ENCODE measurements at places on chromosomes 4 and X.
A peak's percentile ranks its signal among the peaks of the same experiment; 100 is the strongest.

- DNase-seq: peak; percentile 5
These were observed 58.4 kb upstream of the COX18 start for GRCh38 chr4:73127839-73128453.

DNA sequence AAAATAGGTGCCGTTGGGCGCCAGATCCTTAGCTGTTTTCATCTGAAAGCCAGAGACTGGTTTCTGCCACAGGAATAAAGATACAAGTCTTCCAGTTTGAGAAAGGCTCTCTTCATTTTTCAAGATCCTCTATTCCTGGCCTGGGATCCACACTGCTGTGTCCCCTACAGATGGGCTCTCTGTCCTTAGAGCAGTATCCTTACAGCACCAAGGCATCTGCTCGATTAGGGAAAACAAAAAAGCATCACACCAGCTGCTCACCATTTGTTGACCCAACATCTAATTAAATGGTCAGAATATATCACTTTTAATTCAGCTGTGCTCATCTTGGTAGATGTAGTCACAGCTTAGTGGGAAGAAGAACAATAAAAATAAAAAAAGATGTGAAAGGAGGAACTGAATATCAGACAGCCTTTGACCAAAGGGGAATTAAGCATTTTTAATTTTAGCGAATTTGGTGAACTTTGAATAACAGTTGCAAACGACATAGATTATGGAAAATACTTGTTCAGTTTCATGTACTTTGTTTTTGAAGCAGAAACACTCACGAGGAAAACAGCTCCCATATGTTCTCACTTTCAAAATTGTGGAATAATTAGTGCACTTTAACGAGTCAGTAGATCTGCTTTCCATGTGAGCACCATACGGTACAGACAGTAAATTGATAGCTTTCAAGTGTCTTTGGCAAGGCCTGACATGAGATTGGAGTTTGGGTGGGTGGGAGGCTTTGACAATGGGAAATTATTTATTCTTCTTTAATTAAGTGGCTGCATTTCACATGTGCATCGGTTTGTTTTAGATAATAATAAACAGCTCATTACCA is 148.4 kb upstream of the CLNK start:
- no peak for DNase-seq

DNA sequence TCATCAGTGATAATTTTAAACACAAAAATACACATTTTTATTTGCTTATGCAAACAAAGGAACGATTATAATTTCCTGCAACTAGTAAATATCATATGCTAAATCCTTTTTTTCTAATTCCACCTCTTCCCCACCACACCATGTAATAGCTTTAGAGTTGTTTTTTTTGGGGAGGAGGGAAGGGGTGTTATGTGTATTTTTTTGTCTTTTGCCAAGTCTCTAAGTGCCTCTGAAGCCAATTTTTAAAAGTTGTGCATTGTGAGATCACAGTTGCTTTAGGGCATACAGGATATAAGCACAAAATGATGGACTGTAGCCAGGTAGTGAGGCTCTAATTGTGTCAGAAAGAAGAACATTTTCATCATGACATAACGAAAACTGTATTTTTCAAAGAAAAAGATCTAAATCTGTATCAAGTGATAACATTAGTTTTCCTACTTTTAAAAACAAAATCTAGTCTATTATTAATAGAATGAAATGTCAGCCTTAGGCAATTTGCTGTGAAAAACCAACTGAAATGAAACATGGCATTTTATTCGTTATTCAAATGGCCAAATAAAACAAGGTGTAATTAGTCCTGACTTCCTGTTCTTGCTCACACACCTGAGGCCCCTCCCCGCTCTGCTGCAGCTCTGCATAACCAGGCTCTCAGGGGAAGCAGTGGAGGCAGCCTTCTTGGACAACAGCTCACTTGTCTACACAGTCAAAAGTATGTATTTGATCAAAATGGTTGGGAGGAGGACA is 157.4 kb downstream of the PALLD start:
- no peak for DNase-seq

DNA sequence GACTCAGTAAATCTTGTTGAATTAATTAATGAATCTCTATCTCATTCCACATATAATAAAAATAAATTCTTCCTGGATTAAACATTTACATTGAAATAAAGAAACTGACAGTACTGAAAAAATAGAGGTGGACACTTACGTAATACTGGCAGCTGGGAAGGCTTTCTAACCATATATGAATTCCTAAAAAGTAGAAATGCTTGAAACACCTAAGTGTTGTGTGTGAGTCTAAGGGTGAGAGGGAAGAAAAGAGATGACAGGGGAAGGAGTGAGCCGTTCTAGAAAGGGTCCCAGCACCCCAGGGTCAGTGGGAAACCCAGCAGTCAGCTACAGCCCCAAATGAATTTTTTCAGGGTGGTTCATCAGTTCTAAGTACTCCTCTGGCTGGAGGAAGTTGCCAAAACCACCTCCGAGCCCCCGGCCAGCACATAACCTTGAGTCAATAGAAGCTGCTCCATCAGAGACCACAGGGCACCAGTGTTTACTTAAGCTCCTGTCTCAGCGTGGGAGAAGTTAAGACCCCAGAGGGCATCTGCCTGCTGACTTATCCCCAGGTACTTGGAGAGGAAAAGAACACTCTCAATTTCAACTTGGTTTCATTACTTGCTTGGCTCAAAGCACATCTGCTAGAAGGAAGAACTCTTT is 18.3 kb downstream of the GAB3 start:
- peak; percentile 74 for DNase-seq

DNA sequence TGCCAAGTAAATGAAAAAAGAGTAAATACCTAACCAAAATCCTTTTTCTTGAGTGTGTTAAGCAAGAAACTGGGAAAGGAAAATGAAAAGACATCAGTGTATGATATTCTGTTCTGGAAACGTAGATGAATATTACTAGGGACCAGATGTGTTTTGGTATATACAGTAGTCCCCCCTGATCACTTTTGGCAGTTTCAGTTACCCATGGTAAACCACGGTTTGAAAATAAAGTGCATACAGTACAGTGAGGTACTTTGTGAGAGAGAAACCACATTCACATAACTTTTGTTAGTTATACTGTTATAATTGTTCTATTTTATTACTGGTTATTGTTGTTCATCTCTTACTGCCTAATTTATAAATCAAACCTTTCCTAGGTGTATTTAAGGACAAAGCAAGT is 250.9 kb downstream of the TENM3 start:
- DNase-seq: no peak

DNA sequence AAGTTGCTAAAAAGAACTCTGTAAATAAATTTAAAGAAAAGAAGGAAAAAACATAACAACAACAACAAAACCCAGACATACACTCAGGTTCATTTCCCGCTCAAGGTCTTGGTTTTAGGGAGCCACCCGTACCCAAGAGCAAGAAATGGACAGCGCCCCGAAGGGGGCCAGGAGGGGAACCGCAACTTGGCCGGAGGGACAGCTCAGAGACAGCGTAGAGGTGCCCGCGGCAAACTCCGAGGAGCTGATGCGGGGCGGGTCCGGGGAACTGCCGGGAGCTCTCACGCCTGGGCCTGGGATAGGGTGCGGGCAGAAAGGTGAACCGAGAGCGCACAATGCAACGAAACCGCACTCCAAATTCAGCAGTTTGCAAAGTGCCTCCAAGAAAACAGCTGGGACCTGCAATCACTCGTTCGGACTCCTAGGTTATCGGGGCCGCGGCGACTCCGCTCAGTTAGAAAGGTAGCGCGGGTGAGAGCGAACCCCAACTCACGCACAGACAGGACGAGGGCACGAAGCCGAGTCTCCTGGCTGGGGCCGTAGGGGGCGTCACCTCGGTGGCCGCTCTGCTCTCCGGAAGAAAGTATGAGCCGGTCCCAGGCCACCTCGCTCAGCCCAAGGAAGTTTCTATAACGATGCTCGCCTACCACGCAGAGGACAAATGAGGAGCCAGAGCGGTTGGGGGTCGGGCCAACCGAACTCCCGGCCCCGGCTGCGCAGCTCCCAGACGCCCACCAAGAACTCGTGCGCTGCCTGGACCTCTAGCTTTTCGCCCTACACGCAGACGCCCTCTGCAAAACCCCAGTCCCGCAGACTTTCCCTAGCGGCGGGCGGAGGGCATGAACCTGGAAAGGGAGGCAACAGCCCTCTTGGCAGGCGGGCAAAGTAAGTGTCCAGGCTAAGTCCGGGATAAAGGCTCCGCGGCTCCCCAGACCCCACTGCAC is 1.4 kb downstream of the NDNF start:
- no peak for DNase-seq

DNA sequence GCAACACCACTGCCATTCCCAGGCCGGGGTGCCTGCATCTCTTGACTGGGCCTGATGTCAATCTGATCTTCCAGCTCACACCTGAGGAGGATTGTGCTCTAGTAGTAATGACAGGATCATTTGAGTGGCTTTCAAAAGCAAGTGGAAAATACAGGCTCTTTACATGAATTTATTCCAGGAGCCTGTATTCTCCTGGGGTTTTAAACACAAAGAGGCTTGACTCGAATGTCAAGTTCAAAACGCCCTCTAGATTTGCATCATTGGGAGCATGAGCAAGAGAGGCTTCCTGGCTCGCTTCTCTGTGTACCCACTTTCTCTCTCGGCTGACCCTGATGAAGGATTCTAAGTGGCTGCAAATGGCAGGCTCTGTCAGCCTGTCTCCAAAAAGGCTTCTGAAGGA is 199.5 kb upstream of the PUDP start:
- no peak for DNase-seq

GRCh38 chrX:150119323-150119722 is 181.0 kb upstream of the EOLA2 start:
- no peak for DNase-seq

- DNase-seq: no peak
These were observed 1976.2 kb upstream of the IGFBP7 start for GRCh38 chr4:59086410-59086809.

GRCh38 chr4:171876636-171877035 is 63.4 kb downstream of the GALNTL6 start:
- DNase-seq: no peak

DNA sequence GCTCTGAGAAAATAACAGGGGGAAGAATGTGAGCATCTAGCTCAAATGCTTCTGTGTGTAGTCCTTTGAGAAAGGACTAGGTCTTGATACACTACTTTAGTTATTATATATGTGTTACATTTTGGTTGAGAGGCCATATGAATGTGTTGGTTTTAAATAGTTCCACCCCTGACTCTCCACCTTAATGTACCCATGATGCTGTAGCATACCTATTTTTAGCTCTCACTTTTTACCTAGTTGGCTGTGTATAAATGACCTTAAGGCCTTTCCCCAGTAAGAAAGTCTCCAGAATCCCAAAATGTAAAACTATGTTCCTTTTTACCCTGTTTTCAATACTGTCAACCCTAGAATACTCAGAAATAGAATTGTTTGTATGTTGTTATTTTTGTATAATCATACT is 20.0 kb upstream of the NPNT start:
- no peak for DNase-seq

GRCh38 chr4:150098214-150098613 is 20.0 kb downstream of the DCLK2 start:
- peak; percentile 69 for DNase-seq
